ENCODE measurements at places on chromosomes 6 and 20.

- no peak for DNase-seq
Observed at GRCh38 chr20:54048891-54049545, 21.4 kb downstream of the BCAS1 start.

- peak; percentile 78 for DNase-seq
Observed at GRCh38 chr20:7113577-7114466, 346.3 kb downstream of the BMP2 start.

DNA sequence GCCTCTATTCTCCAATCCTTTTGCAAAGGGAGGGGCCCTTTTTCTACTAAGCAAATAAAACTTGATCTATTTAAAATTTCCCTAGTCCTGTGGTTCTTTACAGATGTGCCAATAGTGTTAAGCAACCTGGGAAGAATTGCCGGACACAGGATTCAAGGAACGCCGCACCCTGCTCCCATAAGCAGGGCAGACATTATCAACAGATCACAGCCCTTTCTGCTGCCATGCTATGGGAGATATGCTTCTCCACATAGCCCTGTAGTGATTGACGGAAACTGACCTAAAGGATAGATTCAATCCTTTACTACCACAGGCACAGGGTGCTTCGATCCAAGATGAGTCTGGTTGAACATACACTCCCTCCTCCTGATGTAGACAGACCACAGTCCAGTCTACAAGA is 118.4 kb upstream of the TRAF3IP2 start:
- no peak for DNase-seq

GRCh38 chr6:17478223-17478907 is 85.0 kb downstream of the CAP2 start:
- no peak for DNase-seq

GRCh38 chr20:50516180-50516934 is 6.2 kb downstream of the PTPN1 start:
- DNase-seq: no peak
